ENCODE measurements at places on chromosomes 5 and 9.

DNA sequence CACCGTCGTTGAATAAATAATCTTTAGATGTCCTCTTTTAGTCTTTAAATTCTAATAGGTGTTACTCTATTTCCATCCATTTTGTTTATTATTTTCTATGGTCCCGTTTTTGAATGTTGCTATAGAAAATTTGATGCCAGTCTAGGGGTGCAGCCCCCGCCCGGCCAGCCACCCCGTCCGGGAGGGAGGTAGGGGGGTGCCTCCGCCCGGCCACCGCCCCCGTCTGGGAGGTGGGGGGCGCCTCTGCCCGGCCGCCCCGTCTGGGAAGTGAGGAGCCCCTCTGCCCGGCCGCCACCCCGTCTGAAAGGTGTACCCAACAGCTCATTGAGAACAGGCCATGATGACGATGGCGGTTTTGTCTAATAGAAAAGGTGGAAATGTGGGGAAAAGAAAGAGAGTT is 2372.2 kb upstream of the WWC1 start:
- no peak for DNase-seq

GRCh38 chr9:135770203-135770535 is 68.2 kb downstream of the KCNT1 start:
- DNase-seq, result no peak

DNA sequence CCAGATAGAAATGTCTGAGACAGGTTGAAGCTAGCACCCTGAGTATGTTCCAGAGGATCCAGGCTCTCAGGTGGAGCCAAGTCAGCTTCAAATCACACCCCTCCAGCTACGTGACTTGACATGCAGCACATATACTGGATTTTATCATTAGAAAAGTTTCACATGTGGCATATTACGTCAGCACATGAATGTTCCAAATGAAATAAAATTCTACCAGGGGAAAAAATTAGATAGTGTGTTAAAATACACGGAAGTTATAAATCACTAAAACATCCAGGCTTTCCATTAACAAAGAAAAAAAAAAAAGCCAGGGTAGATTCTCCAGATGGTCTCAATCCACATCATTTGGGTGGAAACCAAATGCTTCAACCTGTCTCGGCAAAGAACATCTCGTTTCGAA is 251.6 kb downstream of the MPDZ start:
- no peak for DNase-seq

DNA sequence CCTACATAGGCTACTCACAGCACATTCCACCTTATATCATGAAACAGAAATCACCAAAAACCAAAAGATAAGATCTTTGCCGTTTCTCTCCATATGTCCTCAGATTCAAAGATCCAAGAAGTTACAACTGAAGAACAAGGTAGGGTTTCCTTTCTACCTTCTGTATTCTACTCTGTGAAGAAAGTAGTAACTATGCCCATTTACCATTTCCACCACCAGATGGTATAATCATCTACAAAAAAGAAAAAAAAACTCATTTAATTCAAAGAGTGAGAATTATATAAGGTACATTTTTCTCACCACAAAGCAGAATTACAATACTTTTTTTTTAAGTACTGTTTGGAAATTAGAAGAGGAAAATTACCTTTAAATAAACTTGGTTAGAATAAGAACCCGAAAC is 172.6 kb upstream of the PTGER4 start:
- no peak for DNase-seq

DNA sequence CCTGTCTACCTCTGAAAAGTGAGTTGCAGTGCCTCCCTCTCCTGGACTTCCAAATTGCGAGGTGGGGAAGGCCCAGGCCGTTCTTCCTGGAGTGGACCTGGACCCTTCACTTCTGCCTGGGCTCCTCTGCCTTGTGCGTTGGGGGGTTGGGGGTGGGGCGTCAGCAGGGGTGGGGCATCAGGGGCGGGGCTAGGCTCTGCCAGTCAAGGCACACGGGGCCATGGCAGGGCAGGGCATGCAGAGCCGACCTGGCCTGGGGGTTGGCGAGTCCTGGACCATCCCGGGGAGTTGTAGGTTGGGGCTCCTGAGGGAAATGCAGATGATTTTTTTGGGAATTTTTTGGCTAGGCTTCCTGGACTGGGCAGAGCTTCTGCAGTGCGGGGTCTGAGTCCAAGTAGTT is 87.1 kb downstream of the EHMT1 start:
- no peak for DNase-seq

DNA sequence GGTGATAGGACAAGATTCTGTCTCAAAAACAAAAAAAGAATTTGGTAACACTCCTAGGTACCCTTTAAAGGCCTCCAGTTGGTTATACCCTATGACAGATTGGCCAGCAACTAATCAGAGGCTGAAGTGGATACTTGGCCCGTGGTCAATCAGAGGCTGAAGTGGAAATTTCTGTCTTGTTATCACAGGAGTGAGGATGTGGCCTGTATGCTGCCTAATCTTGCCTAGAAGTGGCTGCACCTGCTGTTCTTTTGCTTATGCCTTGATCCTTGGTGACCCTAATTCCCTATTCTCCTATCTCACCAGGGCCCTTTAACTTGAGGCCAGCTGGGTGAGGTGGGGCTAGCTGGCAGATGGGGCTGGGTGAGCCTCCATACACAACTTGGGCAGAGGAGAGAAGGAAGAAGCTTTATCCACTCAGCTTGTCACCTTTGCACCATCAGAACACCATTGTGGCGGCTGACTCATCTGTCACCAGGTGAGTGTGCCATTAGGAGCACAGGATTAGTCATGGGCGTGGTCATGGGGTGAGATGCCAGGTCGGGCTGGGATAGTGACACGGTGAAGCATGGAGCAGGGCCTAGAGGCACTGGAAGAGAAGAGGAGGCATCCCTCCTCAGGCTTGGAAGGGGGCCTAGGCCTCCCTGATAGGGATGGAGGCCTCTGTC is 41.5 kb downstream of the SAR1B start:
- peak; percentile 77 for DNase-seq

DNA sequence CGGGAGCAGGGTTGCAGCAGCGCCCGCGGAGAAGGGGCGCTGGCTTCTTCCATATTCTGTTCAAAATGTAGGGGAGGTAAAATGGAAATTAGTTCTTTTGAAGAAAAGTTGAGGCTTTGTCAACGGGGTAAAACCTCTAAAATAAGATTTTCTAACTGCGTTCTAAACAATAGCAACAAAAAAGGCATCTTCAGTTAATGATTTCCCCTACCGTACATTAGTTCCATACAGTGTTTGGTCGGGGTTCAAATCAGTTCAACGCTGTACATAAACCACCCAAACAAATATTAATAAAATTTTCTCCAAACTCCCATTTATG is 343 bp upstream of the FANCC start:
- no peak for DNase-seq

GRCh38 chr5:93673316-93673954 is 68.0 kb downstream of the POU5F2 start:
- no peak for DNase-seq
